ENCODE measurements at places on chromosomes 4 and X.

DNA sequence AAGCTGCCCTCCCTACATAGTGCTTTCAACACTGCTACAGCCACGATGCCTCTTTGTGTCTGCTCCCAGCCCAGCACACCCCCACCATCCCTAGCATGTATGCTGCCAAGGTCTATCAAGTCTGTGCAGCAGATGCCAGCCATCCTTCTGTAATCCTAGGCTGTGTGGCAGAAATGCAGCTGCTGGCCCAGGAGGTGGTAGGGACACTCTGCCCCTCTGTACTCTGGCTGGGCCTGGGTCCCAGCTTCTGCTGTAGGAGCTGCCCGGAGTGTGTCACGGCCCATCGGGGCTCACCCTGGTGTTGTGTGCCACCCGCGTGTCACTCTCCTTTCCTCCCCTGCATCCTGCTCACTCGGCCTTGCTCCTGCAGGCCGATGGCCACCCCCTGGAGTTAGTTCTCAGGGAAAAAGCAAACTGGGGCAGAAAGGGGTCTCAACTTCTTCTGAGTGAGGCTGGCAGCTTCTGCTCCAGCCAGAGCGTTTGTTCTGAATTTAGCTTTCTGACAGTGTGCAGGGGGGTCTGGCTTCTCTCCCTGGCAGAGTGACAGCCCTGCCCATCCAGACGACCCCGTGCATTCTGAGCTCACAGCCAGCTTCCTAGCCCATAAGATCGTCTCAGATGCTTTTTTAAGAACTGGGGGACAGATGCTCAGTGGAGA, 22.7 kb downstream of the PSAPL1 start:
- no peak for DNase-seq

GRCh38 chr4:10088135-10089010, 28.2 kb downstream of the WDR1 start:
- DNase-seq, result no peak

DNA sequence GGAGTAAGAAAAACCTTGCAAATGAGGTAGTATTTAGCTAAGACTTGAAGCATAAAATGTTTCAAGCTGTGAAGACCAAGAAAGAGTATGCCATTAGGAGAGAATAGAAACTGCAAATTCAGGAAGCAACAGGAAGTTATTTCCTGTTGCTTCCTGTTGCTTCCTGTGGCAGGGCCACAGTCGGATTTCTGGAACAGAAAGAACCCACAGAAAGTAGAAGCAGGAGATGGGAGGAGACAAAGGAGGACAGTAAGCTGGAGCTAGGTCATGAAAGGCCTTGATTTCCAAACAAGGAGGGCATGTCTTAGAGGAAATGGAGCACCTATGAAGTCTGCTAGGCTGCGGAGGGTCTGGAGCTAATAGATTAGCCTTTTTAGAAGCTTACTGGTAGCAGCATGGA, 17.2 kb downstream of the ASB11 start:
- DNase-seq, result no peak

DNA sequence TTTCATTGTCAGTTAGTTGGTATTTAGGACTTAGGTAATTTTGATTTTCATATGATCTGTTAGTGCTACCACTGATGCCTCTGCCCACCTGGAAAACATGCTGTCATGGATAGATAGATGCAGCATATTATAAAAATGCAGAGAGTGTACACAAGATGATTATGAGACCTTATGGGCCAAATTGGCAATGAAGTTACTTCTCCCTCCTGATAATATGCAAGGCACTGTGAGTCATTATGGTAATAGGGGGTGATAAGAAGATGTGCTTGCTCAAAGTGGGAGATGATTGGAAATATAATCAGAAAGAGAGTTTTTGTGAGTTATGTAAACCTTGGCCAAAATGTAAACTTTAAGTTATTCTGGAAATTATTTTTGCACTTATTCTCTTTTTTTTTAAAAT, 56.6 kb upstream of the RHOH start:
- no peak for DNase-seq

Data from CD4-positive, alpha-beta T cell (primary cell).